ENCODE measurements at places on chromosomes 4 and X.

GRCh38 chr4:133147921-133148689 is 989 bp upstream of the PCDH10 start:
- DNase-seq, result no peak

- DNase-seq, result no peak
Measured at GRCh38 chr4:6575503-6576240, 683 bp downstream of the MAN2B2 start.

- no peak for DNase-seq
Measured at GRCh38 chrX:110318664-110318968, 731 bp upstream of the AMMECR1 start.

DNA sequence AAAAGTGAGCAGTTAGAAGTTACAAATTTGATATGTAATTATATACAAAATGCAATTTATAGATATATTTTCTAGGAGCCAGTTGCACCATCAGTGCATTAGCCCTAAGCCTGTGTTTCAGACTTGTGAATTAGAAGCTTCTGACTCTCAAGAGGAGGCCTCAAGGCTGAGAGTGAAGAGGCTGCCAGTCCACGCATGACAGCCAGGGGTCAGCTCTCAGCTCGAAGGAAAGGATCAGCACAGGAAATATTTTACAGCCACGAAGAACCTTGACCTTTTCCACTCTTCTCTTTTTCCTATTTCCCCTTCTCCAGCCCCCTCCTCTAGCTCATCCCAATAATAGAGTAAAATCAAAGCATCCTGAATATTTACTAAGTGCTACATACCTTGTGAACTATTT is 642.4 kb downstream of the TRIML1 start:
- no peak for DNase-seq

- DNase-seq, result no peak
Measured at GRCh38 chrX:101362116-101362515, 13.6 kb upstream of the TIMM8A start.

DNA sequence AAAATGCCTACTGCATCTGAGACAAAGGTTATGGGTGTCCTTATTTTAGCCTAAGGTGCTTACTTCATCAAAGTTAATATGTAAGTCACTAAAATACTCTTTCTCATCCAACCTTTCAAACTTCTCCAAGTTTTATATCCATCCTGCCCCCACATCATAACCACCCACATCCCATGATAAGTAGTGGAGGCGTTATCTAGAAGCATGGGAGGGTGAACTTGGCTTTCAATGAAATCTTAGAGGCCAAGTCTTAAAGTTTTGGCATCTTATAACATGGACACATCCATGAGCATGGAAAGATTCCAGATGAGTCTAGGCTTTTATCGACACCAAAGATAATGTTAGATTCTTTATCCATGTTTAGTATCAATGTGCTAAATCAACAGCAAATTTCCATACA is 22.9 kb upstream of the SEC24D start:
- DNase-seq, result no peak

DNA sequence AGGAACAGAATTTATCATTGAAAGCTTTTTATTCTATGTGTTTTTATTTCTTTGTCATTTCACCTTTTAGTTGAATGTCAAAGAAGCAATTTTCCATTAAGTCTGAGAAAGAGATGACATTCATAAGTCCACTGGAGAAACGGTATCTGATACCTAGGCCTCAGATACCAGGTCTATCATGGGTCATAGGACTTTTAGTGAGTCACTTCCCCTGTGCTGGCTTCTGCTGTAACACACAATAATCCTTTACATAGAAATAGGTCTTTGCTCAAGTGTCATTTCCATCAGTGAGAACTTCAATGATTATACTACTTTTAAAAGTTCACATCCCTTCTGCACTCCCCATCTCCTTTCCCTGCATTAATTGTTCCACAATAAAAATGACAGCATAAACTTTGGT is 125.5 kb upstream of the ARMCX2 start:
- no peak for DNase-seq

DNA sequence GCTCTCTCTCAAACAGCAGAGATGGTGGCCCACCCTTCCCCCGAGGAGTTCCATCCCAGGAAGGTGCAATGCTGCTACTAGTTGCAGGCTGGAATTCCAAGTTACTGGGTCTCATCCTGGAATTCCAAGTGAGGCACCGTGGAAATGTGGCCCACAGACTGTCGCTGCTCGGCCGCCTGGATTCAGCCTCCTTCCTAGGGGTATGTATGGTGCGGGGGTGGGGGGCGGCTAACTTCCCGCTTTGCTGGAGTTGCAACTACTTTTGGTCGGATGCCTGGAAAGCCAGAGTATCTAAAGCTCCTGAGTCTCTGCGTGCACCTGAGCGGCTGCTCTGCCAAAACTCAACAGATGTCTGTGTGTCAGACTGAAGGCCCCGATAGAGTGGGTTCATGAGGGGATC is 1146.2 kb downstream of the RPA4 start:
- no peak for DNase-seq

GRCh38 chrX:108250654-108251579 is 159.3 kb downstream of the ATG4A start:
- DNase-seq, result no peak

GRCh38 chrX:50100188-50100587 is 100.6 kb downstream of the AKAP4 start:
- peak; percentile 18 for DNase-seq

DNA sequence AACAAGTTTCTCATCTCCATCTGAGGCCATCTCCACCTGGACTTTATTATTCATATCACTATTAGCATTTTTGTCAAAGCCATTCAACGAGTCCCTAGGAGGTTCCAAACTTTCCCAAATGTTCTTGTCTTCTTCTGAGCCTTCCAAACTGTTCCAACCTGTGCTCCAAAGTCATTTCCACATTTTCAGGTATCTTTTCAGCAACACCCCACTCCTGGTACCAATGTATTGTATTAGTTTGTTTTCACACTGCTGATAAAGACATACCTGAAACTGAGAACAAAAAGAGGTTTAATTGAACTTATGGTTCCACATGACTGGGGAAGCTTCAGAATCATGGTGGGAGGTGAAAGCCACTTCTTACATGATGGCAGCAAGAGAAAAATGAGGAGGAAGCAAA is 385.4 kb upstream of the GATB start:
- no peak for DNase-seq

GRCh38 chr4:183968502-183968901 is 63.4 kb downstream of the STOX2 start:
- no peak for DNase-seq

- no peak for DNase-seq
Measured at GRCh38 chrX:65642914-65643491, 24.5 kb upstream of the MSN start.

DNA sequence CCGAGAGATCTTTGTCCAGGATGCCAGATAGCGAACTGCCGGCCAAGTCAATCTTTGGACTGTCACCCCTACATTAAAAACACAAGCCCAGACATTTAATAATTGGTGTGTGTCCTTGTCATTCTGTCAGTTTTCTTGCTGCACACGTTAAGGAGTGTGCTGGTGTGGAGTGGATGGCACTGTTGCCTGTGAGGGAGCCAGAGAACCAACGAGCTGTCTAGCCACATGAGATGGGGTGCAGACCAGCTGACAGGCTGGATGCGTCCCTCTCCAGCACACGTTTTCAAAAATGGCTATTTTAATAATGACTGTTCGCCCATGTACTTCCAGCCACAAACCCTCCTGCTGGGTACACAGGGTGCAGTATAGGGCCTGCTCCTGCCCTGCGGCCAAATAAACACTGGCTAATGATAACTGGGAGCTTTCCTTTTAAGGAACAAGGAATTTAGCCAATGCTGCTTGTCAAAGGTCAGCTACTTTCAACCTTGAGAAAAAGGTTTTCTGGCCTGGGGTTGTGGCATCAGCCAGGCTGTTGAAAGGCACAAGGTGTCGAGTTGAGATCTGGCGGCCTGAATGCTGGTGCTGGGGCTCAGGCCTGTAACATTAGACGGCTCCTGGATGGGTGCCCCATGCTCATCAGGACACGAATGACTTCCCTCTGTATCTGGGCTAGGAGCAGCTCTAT is 54.0 kb upstream of the MAP3K15 start:
- DNase-seq, result no peak

DNA sequence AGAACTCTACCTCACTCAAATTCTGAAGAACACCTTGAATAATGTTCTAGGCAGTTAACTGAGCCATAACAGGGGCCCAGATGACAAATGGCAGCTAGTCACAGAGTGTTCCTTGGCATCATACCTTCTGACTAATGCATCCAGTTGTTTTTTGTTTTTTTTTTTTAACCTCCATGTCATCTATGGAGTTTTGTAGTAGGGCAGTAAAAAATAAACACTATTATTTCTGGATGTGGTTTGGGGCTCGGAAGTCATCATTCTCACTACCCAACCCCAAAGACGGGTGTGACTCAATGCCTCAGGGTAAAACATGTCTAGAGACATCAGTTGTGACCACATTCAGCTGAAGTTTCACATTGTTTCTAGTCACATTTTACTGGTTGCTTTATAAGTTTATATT is 31.2 kb upstream of the MCF2 start:
- no peak for DNase-seq

- DNase-seq, result no peak
Measured at GRCh38 chr4:10590896-10591295, 93.7 kb downstream of the CLNK start.

GRCh38 chr4:3765271-3766035 is 732 bp upstream of the ADRA2C start:
- peak; percentile 34 for DNase-seq

DNA sequence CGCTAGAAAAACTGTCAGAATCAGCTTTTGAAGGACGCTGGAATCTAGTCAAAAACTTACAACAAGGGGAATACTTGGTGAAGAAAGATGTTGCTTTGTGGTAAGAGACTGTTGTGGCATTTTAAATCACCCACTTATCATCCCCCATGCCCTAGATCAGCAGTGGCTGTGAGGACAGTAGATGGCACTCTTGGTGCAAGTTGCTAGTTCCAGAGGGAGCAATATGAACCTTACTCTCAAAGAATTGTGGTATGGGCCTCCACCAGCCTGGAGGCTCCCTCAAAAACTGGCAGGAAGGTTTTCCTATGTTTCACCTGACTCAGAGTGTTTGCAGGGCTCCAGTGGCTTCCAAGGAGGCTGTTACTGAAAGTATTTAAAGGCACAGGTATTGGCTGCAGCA is 37.7 kb upstream of the SLC16A2 start:
- peak; percentile 27 for DNase-seq

DNA sequence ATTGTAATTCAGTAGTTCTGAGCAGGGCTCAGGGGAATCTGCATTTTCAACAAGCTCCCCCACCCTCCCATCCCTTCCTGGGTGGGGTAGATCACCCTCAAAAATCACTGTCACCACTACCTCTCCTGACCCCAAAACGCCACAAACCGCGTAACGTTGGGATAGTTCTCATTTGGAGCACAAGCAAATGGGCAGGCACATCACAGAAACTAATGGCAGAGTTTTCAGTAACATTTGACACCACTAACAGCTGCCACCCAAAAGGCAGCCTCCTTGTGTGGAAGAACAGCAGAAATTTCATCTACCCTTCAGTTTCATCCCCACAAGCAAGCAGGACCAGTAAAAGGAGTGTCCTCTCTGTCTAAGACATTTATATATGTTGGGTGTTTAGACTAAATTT is 132.7 kb downstream of the PALLD start:
- no peak for DNase-seq

DNA sequence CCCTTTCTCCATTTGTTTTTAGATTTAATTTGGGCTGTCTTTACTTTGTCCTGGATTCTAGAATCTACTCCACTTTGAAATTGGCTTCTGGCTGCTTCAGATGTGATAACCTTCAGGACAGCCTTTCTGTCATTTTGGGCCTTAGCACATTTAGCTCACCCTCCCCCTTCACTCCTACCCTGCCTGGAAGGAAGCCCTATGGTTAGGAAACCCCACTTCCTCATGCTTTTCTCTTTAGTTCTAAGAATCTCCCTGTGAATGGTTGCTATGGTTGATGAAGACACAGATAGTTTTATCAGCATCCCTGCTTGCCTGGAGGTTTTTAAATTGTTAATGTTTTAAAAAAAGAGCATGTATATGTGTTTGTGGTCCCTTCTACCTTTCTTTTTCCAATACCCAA is 100.7 kb upstream of the PTPN13 start:
- DNase-seq, result no peak

DNA sequence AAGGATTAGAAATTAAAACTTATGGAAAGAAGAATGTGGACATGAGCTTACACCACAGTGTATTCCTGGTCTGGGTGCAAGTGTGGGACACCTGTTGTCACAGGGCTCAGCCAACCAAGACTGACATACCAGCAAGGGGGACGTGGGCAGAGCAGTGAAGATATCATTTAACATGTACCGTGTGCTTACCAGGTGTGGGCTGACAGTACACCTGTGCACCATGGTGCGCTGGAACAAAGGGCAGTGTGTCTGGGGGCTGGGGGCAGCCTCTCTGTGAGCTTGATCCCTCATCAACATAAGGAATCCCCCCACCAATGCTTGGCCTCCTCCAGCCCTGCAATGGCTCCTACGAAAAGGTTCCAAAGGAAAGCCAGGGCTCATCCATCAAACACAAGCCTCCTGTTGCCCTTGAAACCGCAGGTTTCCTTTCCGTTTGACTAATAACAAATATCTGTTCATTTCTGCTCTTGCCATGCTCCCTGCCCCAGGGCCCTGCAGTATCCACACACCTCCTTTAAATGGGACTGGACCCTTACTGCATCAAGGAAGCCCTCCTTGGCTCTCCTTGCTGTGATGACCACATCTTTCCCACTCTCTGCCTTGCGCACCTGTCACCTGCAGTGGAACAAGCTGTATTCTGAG is 16.7 kb downstream of the EVC2 start:
- no peak for DNase-seq

DNA sequence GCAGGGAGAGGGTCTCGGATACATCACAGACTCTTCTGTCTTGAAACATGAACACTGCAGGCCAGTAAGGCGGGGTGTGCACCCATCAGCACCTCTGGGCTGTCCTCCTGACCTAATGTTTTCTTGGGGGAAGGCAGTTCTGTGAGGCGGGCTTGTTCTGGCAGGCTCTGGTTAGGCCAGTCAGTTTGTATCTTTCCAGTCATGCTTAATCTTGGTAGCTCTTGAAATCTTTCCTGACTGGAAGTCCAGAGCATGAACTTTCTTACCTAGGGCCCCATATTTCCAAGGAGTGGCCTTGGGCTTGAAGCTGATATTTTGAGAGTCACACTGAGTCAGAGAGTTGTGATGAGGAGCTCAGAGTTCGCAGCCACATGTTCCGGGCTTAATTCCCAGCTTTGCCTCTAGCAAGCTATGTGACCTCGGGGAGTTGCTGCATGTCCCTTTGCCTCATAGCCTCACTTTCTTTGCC is 54.2 kb upstream of the RASSF6 start:
- DNase-seq, result no peak

Data from NCI-H1092 treated with DMSO at 0.1 percent for 48 hours (cell line).